T-helper 17 cell (primary cell): ENCODE measurements at places on chromosomes 11 and 22.

GRCh38 chr11:125935618-125936199, 10.1 kb upstream of the VSIG10L2 start:
- DNase-seq, result no peak

DNA sequence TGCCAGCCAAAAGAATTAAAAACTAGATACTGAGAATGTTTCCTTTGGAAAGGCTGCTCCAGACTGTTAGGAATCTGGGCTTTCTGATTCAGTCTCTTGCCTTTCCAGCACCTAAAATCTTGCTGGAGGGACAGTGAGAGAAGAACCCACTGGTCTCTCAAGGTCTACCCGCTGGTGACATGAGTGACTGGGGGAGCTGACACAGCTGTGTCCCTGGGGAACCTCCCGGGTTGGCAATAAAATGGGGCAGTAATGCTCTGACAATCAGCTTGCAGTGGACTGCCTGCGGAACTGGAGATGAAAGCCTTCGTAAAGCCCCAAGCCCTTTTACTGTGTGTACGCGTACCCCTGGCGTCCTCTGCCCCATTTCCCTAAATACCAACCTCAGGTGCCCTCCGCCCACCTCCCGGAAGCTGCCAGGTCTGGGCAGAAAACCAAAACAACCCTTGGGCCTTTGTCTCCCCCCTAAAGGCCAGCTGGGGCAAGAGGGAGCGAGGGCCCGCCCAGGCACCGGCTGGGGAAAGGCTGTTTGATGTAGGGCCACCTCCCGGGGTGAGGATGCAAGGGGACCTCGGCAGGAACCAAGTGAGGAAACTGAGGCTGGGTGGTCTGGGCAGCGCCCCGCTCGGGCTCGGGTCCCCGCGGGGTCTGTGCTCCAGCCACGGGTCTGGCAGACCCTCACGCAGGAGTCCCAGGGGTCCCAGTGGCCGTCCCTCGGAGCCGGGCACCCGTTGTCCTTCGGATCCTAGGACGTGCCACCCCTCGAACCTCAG, 741 bp downstream of the CARS1 start:
- peak; percentile 12 for DNase-seq

GRCh38 chr11:32333320-32333991, 101.9 kb downstream of the WT1 start:
- DNase-seq, result no peak

- no peak for DNase-seq
These were observed 213.7 kb upstream of the TBCEL start for GRCh38 chr11:120810251-120810650.

DNA sequence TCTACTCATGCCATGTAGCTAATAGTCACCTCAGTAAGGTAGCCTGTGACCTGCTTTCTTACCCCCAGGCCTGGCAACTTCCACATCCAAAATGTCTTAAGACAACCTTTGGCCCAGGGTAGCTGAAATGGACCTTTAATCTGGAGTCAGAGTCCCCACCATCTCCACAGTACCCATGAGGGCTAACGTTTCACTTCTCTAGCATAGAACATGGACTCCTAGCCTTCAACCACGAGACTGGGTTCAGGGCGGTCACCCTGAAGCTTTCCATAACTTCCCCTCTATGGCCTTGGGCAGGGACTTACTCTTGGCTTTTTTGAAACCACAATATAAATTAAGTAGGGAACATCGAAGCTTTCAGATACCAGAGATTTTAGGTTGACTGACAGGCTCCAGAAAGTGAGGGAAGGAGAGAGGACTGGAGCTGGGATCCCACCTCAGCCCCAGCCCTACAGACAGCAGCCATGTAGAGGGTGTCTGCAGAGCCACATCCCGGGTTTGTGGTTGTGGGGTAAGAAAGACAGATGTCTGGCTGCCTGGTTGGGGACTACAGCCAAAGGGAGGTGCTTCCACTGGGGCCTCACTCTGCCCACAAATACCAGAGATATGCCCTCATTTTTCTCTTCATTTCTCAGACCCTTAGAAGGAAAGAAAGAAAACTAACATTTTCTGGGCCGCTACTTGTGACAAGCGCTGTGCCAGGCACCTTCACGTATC, 2.6 kb downstream of the TBC1D10A start:
- peak; percentile 28 for DNase-seq
